Activated CD4-positive, alpha-beta memory T cell treated with anti-CD3 and anti-CD28 coated beads, Interleukin-2, amount 10 ng/mL, durations not matched to agents 7 days and 5 days (primary cell): ENCODE measurements at places on chromosomes 7 and 10.

DNA sequence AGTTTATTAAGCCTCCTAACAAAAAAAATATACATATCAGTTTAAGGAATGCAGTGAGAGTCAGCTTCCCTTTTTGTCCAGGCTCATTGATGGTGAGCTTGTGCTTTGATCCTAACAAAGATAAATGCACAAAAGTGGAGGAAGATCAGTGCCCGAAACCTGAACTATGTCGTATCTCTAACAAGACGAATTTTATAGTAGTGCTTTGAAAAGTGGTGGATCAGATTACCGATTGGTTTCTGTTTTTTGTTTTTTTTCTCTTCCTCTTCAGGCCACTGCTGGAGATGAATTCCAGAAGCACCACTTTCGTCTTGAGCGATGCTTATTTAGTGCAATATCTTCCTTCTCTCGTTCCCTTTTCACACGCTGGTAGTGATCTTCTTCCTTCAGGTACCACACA, 72.8 kb downstream of the RHOBTB1 start:
- DNase-seq = no peak

DNA sequence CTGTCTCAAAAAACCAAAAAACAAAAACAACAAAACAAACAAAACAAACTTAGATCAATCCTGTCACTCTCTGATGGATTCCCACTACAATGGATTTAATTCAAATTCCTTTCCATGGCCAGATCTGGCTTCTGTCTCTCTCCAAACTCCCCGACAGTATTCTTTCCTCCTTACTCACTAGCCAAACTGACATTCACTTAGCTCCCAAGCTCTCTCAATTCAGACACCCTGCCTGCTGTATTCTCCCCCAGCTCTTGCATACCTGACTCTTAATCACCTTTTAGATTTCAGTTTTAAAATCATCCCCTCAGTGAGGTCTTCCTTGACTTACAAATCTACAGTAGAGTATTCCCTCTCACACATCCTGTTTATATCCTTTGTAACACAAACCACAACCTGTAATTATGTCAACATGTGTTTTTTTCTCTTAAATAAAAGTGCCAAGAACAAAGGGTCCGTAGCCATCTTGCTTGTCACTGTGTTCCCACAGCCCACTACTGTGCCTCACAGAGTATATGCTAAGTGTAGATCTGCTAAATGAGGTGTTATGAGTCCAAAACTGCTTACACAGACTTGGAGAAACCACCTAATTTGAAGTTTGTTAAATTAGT, 14.4 kb downstream of the HERPUD2 start:
- no peak for DNase-seq

DNA sequence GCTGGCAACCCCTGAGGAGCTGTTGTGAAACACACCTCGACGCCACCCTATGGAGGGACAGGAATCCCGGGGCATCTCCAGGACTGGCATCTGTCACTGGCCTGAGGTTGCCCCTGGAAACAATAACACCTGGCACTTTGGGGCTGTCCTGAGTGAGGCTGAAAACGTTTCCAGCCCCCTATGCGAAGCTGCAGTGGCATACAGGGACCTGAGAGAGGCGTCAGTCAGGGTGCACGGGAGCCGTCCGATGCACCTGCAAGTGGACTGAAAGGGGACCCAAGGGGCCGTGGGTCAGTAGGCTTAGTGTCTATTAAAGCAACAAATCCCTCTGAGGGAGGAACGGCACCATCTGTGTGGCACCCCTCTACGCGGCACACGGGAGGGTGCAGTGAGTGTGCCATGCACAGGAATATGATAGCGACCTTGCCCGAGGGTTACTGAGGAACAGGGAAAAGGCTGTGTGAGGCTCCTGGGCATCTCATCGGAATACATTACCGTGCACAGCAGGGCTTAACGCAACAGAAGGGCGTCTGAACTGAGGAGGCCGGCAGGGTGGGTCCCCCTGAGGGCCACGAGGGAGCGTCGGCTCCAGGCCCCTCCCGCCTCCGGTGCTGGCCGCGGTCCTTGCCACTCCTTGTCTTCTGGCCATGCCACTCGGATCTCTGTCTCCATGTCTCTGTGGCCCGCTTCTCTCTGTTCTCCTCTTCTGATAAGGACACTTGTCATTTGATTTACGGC, 50.4 kb downstream of the FOXL3 start:
- no peak for DNase-seq

DNA sequence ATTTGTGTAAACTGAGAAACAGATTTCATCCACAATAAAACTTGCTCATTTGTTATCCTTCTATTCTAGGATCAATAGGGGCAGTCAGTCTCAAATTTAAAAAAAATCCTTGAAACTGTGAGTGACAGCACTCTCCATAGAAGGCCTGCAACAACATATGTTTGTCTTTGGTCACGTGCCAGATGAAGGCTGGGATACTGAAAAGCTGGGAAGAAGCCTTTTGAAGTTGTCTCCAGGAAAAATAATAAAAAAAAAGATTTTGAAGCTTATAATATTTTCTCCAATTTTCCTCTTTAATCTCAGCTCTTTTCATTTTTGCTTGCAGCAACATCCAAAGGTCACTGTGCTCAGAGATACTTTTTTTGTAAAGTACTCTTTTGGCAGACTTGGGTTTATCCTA, 128.6 kb upstream of the SLC26A5 start:
- DNase-seq = no peak

DNA sequence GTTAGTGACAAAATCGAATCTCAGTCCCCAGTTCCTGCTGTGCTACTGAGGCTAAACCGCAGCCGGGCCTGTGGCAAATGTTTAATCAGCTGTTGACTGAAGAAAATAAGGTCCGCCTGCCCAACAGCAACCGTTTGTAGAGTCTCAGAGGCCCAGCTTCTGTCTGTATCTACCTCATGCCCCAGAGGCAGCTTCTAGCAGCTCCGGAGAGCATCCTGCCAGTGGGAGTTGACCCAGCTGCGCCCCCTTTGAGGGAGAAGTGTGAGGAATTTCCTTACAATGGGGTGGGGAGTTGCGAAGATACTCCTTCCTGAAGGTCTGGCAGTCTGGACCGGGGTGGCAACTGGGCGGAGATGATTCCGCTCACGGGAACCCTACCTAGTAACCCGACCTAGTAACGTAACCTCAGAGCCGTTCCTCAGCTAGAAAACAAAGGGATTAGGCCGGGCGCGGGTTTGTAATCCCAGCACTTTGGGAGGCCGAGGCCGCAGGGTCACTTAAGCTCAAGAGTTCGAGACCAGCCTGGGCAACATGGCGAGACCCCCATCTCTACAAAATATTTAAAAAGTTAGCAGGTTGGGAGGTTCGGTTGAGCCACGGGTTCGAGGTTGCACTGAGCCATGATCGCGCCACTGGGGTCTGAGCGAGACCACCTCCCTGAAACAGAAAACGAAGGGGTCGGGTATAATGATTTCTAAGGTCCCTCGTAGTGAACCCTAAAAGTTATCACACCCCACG, 846 bp upstream of the ZNF775 start:
- DNase-seq = peak; percentile 62

DNA sequence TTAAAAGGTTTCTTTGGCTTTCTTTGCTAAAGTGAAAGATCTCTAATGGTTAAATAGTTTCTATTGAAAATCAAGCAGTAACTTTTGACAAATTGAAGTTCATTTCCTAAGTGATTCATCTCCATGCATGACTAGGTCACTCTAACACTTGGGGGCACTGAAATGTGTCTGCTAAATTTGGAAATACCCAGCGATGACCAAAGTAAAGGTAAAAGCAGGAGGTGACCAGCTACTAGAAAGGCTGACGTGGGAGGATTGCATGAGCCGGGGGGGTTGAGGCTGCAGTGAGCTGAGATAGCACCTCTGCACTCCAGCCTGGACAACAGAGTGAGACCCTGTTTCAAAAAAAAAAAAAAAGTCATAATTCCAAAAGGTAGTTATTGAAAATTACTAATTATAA, 111.8 kb upstream of the GPR141 start:
- no peak for DNase-seq

- DNase-seq = no peak
Observed at GRCh38 chr7:51242881-51243518, 73.6 kb downstream of the COBL start.

- DNase-seq = no peak
Observed at GRCh38 chr7:33039257-33039902, 23.2 kb downstream of the NT5C3A start.

- peak; percentile 44 for DNase-seq
Observed at GRCh38 chr10:110279407-110279986, 25.2 kb downstream of the SMNDC1 start.

GRCh38 chr7:121595758-121596696, 199.9 kb upstream of the FAM3C start:
- DNase-seq = no peak

DNA sequence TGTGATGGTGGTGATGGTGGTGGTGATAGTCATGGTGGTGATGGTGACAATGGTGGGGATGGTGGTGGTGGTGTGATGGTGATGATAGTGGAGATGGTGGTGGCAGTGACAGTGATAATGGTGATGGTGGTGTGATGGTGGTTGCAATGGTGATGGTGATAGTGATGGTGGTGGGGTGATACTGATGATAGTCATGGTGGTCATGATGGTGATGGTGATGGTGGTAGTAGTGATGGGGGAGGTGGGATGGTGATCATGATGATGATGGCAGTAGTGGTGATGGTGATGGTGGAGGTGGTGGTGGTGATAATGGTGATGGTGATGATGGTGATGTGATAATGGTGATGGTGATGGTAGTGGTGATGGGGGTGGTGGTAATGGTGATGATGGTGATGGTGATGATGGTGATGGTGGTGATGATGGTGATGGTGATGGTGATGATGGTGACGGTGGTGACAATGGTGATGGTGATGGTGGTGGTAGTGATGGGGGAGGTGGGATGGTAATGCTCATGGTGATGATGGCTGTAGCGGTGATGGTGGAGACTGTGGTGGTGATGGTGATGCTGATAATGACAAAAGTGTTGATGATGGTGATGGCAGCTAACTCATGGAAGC, 4.7 kb upstream of the PWWP2B start:
- no peak for DNase-seq

DNA sequence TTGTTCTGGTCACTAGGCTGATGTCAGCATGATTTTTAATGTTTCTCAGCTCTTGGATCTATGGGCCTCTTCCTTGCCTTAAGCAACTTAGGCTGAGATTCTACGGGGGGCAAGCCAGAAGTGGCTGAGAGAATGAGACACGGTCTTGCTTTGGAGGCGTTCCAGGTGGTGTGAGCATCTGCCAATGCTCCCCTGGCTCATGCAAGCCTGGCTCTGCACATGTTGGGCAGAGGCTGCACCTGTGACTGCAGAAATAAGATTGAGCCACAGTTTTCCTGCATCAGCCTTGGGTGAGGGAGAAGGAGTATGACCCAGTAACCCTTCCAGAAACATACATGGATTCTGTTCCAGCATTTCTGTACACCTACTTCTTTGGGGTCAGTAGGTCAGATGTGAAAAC, 41.9 kb downstream of the C10orf120 start:
- DNase-seq = no peak

DNA sequence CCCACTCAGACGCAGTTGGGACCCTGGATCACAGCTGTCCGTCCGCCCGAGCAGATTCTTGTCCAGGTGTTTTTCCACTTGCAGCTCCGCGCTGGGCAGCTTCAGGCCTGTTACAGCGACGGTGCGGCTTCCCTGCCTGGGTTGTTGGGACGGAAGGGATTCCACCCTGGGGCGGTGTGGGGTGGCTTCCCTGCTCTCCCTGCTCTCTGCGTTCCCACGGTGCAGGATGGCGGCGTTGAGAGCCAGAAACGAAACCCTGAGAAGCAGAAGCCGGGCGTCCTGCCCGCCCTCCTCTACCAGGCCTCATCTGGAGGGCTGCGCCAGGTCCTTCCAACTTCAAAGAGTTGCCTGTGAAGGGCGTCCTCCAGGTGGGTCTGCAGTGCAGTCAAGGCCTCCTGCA, 194.4 kb downstream of the ADARB2 start:
- no peak for DNase-seq

GRCh38 chr7:5495581-5496375, 72.1 kb upstream of the TNRC18 start:
- no peak for DNase-seq

DNA sequence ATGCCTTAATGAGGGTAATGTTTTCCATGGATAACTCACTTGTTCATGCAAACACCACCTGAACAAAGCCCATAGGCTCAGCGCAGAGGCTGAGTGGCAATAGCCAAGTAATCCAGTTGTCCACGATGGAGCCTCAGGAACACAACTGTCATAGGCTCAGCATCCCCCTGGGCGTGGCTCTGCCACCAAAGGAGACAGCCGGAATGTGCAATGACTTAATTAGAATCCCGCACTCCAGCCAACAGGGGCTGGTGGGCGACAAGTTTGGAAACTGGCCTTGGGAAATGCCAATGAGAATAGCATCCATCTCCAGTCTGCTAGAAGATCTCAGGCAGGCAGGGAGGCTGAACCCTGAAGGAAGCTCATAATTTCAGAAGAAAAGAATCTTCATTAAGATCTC, 411.7 kb upstream of the NRP1 start:
- DNase-seq = no peak

GRCh38 chr10:6788231-6788630, 208.2 kb upstream of the PRKCQ start:
- no peak for DNase-seq

DNA sequence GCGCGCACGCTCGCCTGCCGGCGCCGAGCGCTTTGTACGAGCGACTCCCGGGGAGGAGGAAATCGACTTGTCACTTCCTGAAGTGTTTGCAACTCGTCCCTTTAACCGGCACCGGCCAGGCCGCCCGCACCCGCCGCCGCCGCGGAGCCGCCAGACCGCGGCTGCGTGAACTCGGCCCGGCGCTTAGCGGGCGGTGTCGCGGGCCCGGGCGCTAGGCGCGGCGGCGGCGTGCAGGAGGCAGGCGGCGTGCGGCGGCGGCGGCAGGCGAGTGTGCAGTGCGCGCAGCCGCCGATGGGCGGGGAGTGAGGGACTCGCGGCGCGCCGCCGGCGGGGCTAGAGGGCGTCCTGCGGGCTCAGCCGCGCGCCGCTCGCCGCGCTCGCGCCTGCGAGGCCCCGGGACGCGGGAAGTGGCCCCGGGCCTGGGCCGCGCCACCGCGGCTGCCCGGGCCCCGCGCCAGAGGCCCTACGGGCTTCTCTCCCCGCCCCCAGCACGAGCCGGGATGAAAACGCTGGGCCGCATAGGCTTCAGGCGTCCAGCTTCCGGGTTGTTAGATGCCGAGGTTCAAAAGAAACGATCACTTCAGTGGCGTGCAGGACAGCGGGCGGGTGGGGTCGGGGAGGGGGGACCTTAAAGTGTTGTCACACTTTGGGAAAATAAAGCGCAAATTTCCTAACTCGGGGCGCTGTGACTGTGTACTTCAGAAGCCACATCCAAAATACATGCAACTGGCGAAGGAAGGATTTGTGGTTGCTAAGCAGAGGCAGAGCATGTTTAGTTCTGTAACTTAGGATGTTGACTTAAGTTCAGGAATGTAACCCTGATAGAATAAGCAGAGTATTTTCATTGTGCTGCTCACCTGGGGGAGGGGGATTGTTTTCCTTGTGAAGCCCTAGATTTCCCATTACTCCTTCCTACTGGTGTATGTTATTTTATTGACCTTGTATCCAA, at the start of gene FAM53B:
TSS of gene FAM53B (minus strand) at position 277 of the 949 bp plus-strand sequence. CDS start 37,665 bp downstream, outside the sequence.
- DNase-seq = peak; percentile 82
